ENCODE measurements at places on chromosomes 4 and X. TPM values are rescaled to one million over a fixed set of nuclear protein-coding genes. Genes with fewer than 3 reads are reported as not detected.

- no peak overlapping the region for H3K4me3 ChIP-seq
- peaks cover 21% of the 10 kb centered on the region for H3K27me3 ChIP-seq
- DNase-seq, result no peak
Observed at GRCh38 chrX:112083624-112084326, 1.2 kb upstream of the TRPC5 start.

DNA sequence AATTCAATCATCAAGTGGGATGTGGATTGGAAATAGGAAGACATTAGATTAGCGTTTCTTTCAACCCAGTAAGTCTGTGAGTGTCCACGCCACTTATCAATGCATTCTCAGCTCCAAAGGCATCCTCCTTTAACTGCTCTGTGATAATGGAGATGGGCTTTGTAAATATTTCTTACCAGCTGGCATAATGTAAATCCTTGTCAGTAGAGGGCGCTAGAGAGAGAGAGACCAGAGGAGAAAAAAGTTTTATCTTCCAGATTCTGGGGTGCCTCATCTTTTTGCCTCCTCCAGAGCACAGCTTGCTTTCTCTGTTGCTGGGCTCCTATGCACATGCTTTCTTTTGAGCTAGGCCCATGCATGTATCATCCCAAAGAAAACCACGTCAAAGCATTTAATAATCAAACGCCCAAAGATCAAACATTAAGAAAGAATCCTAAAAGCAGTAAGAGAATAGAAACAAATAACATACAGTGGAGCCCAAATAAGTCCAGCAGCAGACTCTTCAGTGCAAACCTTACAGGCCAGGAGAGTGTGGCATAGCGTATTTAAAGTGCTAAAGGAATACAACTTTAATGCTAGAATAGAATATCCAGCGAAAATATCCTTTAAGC lies 9.6 kb upstream of the MTMR1 start:
- peaks cover 9% of the 10 kb centered on the region for H3K4me1 ChIP-seq
- H3K4me3 ChIP-seq, result no peak overlapping the region
- no peaks in the 10 kb centered on the region for H3K27me3 ChIP-seq
- H3K36me3 ChIP-seq, result no peaks in the 10 kb centered on the region

- no peak for DNase-seq
- H3K4me3 ChIP-seq, result no peak overlapping the region
- no peaks in the 10 kb centered on the region for H3K27me3 ChIP-seq
- H3K27ac ChIP-seq, result no peak overlapping the region
- no peaks in the 10 kb centered on the region for H3K4me1 ChIP-seq
- no peaks in the 10 kb centered on the region for H3K36me3 ChIP-seq
Observed at GRCh38 chr4:33090910-33091309, 2370.7 kb downstream of the PCDH7 start.

GRCh38 chr4:173237152-173237551 lies 68.5 kb downstream of the GALNT7 start:
- no peaks in the 10 kb centered on the region for H3K27me3 ChIP-seq
- H3K36me3 ChIP-seq, result no peaks in the 10 kb centered on the region
- peaks cover 2% of the 10 kb centered on the region for H3K4me1 ChIP-seq
- DNase-seq, result no peak
- H3K27ac ChIP-seq, result no peak overlapping the region

DNA sequence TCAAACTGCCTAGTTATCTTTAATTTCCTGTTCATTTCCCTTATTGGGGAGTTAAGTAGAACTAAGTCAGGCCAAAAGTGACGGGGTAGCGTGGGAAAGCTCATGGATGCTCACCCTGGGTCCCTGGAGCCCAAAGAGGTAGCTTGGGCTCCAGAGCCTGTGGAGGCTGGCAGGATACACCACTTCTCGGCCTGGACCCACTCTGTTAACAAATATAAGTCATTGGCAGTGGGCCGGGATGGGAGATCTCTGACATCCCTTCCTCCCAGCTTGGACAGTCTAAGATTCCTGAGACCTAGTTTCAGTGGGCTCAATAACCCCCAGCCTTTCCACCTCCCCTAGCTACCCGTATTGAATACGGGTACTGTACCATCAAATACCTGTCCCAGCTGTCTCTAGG lies 106.1 kb downstream of the EFNB1 start:
- no peaks in the 10 kb centered on the region for H3K36me3 ChIP-seq
- H3K4me1 ChIP-seq, result peaks cover 3% of the 10 kb centered on the region
- H3K27ac ChIP-seq, result no peak overlapping the region
- no peaks in the 10 kb centered on the region for H3K27me3 ChIP-seq

DNA sequence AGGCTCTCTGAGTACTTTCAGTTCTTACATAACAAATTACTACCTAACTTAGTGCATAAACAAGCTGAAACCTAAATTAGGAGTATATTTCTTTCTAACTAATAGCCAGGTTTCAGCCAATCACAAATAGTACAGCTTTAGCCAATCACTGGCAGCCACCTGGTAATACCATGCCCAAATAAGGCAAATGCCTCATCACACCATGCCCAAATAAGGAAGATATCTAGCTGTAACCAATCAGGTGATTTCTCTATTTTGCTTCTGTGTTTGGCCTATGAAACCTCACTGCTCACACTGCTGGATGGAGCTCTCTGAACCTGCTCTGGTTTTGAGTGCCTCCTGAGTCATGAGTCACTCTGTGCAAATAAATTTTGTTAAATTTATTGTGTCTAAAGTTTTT lies 113.5 kb downstream of the DDIT4L start:
- peaks cover 7% of the 10 kb centered on the region for H3K4me1 ChIP-seq
- H3K36me3 ChIP-seq, result no peaks in the 10 kb centered on the region
- H3K27me3 ChIP-seq, result peaks cover 5% of the 10 kb centered on the region
- H3K27ac ChIP-seq, result no peak overlapping the region
- DNase-seq, result no peak

DNA sequence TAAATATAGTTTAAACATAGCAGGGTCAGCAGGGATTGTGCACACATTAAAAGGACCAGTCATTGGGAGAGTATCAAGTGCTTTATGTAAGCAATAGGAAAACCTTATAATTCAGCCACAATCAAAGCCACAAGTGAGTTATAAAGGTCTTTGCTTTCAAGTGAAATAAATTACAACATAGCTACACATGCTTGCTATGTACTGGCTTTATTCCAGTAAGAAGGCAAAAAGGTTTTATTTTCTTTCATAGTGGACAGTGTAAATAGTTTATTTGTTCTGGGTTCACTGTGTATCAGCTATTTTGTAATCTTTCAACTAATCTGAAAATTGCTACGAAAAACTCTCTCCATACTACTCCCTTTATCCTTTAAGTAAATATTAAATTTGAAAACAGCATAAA lies 691.4 kb downstream of the PCDH7 start:
- no peaks in the 10 kb centered on the region for H3K4me1 ChIP-seq
- H3K27me3 ChIP-seq, result no peaks in the 10 kb centered on the region
- no peaks in the 10 kb centered on the region for H3K36me3 ChIP-seq
- no peak overlapping the region for H3K27ac ChIP-seq
- no peak for DNase-seq
- no peak overlapping the region for H3K4me3 ChIP-seq

DNA sequence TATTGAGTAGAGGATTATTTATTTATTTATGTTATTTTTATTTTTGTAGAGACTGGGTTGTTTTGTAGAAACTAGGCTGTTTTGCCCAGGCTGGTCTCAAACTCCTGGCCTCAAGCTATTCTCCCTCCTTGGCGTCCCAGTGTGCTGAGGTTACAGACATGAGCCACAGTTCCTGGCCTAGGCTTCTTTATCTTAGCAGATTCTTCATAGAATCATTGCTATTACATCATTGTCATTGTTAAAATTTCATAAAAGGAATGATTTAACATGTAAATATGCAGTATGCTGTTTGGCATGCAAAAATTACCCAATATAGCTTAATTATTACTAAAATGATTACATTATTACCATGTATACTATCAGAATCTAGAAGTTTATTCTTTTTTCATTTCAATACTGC lies 24.2 kb downstream of the SULT1E1 start:
- H3K36me3 ChIP-seq, result no peaks in the 10 kb centered on the region
- H3K27ac ChIP-seq, result no peak overlapping the region
- DNase-seq, result no peak
- H3K4me3 ChIP-seq, result no peak overlapping the region
- no peaks in the 10 kb centered on the region for H3K27me3 ChIP-seq
- H3K4me1 ChIP-seq, result peaks cover 15% of the 10 kb centered on the region

DNA sequence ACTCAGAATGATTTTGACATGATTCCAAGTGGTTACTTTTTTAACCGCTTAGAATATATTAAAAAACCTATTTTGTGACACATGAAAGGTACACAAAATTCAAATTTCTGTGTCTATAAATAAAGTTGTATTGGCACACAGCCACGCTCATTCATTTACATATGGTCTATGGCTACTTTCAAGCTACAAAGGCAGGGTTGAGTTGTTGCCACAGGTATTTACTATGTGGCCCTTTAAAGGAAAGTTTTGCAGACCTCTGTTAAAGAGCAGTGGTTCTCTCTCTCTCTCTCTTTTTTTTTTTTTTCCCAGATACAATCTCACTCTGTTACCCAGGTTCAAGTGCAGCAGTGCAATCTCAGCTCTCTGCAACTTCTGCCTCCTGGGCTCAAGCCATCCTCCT lies 23.0 kb downstream of the GPM6B start:
- no peaks in the 10 kb centered on the region for H3K4me1 ChIP-seq
- DNase-seq, result no peak
- H3K27ac ChIP-seq, result no peak overlapping the region
- no peaks in the 10 kb centered on the region for H3K27me3 ChIP-seq
- H3K36me3 ChIP-seq, result no peaks in the 10 kb centered on the region
- H3K4me3 ChIP-seq, result no peak overlapping the region

DNA sequence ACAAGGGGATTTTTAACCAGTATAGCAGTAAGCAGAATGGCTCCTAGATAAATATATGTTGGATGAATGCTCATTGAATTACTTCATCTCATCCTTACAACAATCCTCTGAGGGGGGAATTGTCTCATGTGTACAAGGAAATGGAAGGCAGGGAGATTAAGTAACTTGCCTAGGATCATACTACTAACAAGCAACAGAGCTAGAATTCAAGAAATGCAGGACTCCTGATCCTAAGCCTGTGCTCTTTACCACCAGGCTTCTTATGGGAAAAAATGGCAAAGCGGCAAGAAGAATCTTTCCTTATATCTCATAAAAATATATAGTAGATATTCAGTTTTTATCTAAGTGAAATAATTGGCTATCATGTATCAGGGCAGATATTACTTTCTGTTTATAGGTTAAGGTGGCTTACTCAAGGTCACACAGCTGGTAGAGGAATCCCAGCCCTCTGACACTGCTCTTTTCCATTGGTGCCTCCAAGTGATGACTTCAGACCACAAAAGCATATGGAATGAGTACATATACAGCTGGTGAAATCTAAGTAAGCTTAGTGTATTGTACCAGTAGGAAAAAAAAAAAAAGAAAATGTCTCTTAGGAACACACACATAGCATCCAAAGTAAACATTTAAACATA lies 2.1 kb downstream of the ABHD18 start:
- H3K36me3 ChIP-seq, result peaks cover 17% of the 10 kb centered on the region
- no peak overlapping the region for H3K27ac ChIP-seq
- no peak for DNase-seq
- H3K27me3 ChIP-seq, result no peaks in the 10 kb centered on the region
- H3K4me1 ChIP-seq, result peaks cover 41% of the 10 kb centered on the region

GRCh38 chr4:105998171-105999063 lies 103.1 kb downstream of the NPNT start:
- no peak for DNase-seq
- no peak overlapping the region for H3K27ac ChIP-seq
- H3K4me1 ChIP-seq, result no peaks in the 10 kb centered on the region
- no peak overlapping the region for H3K4me3 ChIP-seq

DNA sequence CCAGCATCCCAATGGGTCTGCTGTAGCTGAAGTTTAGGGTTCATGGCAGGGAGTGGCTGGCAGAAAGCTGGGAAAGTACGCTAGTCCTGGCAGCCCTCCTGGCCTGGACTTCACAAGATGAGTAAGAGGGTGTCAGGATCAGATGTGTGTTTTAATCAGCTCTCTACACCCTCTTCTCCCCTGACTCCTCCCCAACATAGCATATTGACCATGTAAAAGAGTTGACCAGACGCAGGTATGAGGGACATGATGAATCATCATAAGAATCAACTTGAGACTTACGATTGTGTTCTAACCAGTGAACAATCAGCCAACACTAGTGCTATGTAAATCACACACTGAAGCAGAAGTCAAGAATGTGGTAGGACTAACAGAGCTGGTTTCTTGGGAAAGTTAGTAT lies 5.3 kb downstream of the SOWAHB start:
- H3K4me1 ChIP-seq, result no peaks in the 10 kb centered on the region
- peaks cover 46% of the 10 kb centered on the region for H3K27me3 ChIP-seq
- H3K36me3 ChIP-seq, result no peaks in the 10 kb centered on the region
- H3K27ac ChIP-seq, result no peak overlapping the region
- H3K4me3 ChIP-seq, result no peak overlapping the region
- no peak for DNase-seq

DNA sequence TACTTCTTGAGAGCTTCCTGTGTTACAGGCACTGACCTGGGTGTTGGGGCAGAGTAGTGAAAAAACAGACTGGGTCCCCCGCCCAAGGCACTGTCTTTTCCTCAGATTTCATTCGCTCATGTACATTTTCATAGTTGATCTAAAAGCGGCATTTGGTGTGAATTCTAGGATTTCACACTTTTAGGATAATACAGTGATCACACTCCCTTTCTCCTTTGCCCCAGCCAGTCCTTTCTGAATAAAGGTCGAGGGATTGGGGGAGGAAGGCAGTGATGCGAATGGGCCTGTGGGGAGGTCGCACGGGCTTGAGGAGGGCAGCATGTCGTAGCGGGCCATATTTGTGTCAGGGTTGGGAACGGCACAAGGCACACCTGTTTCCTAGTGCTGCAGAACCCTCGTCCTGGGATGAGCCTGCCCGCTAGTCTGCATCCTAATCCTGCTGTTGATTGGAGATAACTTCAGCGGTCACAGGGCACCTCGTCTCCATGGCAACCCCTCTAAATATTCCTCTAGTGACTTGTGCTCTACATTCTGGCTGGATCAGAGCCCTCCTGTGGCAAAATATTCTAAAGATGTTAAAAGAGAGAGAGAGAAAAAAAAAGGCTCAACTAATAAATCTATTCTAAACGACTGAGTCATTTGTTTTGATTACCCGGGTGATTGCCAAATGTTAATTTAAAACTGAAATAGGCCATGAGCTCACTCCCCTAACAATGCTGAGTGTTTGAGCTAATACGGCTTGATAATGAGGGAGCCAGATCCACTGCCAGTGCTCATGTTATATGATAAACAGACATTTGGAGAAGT lies 21.8 kb downstream of the FHL1 start:
- no peaks in the 10 kb centered on the region for H3K4me1 ChIP-seq
- H3K36me3 ChIP-seq, result no peaks in the 10 kb centered on the region

The PCDH10 gene
- not detected for total RNA-seq

The LAS1L gene
- 44.3 TPM for total RNA-seq

The BEX5 gene
- total RNA-seq, result 1.5 TPM

Measured in activated CD4-positive, alpha-beta T cell treated with anti-CD3 and anti-CD28 coated beads, Interleukin-2, amount 10 ng/mL, durations not matched to agents 7 days and 5 days (primary cell).